ENCODE measurements at places on chromosomes 16 and 17.

DNA sequence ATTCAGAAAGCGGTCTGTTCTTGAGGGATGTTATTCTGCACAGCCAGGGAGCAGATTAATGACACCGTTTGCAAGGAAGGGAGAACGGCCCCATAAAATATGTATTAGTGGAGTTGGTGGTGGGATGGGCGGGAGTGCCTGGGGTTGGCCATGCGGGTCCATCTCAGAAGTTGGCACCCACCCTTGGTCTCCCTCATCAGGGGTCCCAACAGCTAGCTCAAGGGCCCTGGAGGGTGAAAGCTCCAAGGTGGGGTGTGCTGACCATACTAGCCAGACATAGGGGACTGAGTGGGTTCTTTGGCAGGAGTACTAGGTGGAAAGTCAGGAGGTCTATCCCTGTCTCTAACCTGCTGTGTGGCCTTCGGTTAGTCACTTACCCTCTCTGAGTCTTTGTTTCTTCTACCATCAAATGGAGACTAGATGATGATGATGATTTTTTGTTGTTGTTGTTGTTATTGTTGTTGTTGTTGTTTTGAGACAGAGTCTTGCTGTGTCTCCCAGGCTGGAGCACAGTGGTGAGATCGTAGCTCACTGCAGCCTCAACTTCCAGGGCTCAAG is 83.2 kb upstream of the BRD7 start:
- DNase-seq = no peak

- DNase-seq = no peak
These were observed 24.8 kb upstream of the MYO18A start for GRCh38 chr17:29205047-29205446.

DNA sequence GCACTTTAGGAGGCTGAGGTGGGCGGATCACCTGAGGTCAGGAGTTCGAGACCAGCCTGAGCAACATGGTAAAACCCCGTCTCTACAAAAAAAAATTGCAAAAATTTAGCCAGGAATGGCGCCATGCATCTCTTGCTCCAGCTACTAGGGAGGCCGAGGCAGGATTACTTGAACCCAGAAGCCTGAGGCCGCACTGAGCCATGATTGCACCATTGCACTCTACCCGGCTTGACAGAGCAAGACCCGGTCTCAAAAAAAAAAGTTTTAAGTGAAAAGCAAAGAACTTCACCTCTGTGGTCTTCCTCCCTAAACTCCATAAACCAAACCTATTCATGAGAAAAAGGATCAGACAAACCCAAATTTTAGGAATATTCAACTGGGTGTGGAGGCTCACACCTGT is 7.0 kb downstream of the CD2BP2 start:
- no peak for DNase-seq

DNA sequence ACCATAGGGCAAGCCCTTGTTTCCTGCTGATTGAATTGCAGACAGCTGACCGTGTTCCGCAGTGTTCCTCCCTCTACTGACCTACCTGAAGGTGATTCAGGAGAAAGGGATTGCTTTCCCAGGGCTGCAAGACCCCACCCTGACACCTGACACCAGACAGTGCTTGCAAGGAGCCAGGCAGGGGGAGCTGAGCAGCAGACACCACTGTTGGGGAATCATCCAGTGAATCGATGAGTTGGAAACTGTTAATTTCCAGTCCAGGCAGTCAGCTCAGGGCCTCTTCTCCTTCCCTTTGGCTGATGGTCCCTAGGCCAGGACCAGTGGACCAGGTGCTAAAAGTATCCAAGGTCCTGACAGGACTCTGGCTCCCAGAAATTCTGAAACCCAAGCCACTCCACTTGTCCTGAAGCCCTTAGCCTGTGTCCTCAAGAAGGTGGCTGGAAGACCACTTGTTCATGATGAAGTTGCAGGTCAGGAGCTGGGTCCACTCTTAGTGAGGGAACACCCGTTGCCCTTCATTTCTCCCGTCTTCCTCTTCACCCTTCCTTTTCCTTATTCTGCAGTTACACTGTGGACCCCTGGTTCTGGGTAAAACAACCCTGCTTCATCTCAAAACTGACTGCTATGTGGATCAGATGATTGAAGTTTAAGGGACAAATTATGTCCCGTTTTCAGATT is 9.5 kb upstream of the UNK start:
- no peak for DNase-seq

GRCh38 chr17:35170968-35171771 is 23.0 kb downstream of the SLC35G3 start:
- DNase-seq = peak; percentile 27

- no peak for DNase-seq
These were observed 1.1 kb upstream of the GNAO1 start for GRCh38 chr16:56190048-56190676.

DNA sequence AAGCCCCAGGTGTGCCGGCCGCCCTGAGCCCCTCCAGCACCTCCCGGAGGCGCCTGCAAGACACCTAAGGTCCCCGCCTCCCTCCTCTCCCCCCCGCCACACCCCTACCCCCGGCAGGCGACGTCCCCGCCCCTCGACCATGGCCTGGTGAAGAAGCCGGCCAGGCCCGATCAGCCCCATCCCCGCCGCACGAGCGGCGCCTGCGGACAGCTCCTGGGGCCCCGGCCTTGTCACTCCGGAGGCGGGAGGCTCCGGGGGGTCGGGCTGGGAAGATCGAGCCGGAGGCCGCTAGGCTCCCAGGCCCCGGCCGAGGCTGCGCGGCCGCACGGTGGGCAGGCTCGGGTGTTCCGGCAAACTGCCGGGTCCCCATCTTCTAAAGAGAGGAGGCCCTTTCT is 405 bp upstream of the ACE start:
- no peak for DNase-seq

GRCh38 chr17:7732981-7733539 is 15.5 kb downstream of the DNAH2 start:
- DNase-seq = no peak

GRCh38 chr17:28665994-28666393 is 4.0 kb downstream of the SUPT6H start:
- DNase-seq = no peak

DNA sequence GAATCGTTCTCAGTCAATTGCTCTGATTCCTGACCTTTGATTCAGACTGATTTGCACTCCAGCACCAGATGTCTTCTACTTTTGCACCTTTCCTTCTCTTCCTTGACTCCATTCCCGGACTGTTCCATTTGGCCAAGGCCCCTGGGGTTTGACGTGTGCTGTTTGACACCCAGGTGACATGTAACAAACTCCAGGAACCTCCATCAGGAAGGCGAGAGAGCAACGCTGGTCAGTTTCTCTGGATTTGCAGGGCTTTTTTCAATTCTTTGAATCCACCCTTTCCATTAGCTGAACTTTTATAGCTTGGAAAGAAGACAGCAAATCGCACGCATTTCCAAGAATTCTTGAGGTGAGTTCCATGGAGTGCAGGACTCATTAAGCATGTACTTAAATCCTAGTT is 98.4 kb upstream of the FOXF1 start:
- no peak for DNase-seq

DNA sequence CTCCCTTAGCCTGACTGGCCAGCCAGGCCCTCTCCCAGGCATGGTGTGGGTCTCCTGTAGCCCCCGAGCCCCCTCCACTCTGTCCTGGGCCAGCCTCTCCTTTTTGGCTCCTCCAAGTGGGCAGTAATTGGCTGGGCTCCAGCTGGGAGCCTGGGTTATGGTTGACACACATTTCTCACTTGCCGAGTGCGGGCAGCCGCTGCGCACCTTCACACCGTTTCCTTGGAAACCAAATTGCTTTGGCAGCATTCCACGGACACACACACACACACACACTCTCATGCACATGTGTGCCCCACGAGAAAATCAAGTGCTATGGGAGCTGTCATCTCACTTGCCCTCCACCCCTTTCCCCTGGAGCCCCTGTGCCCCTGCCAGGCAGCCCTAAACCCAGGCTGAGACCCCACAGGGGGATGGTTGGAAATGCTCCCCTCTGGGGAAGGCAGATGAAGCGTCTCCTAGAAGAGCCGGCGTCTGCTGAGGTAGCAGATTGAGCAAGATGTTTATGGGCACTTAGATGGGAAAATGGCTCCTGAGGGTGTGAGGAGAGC is 402.7 kb upstream of the TNRC6C start:
- no peak for DNase-seq

GRCh38 chr17:68195667-68196393 is 52.0 kb upstream of the AMZ2 start:
- DNase-seq = no peak

DNA sequence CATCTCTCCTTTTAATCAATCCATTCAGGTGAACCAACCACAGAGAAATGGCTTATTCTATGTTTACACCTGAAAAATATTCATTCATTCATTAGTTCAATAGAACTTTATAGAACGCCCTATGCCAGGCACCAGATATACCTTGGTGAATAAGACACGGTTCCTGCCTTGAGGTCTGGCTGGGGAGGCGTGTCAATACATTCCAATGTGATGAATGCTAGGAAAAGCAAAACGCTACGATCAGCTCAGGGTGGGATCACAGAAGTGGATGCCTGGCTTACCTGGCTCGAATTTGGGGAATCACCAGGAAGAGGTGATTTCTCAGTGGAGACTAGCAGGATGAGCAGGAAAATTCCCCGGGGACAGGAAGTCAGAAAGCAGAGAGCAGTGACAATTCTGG is 17.5 kb upstream of the WFIKKN2 start:
- DNase-seq = no peak

DNA sequence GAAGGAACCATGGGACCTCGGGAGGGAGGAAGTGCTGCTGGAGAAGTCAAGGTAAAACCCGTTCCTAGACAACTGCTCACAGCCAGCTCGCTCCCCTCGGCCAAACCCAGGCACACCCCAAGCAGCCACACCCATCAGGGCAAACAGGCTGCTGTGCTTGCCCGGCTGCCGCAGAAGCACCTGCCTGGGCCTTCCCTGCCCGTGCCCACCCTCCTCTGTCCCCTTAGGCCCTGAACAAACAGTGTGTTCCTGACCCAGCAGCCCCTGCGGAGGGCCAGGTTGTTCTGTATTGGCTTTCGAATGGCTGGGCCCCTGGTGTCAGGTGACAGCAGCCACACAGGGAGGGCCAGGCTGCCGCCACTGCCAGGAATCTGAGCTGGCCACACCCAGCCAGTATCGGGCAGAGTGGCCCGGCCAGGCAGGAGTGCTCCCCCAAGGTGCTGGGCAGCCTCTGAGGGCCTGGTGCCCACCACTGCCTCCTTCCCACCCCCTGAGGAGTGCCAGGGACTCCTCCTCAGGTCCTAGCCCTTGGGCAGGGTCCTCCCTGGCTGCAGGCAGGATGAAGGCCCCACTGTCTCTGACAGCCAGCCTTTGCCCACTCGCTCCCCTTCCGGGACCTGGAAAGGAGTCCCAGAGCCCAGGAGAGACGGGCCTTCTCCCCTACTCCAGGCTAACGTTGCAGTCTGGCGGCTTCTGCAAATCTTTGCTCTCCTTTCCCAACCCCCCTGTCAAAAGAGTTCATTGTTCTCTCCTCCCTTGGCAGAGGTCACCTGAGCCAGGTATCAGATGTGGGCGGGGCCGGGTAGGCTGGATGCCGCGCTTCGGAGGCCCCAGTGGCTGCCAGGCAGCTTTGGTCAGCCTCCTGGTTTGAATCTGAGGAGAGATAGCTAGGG is 24.0 kb downstream of the LLGL2 start:
- no peak for DNase-seq

DNA sequence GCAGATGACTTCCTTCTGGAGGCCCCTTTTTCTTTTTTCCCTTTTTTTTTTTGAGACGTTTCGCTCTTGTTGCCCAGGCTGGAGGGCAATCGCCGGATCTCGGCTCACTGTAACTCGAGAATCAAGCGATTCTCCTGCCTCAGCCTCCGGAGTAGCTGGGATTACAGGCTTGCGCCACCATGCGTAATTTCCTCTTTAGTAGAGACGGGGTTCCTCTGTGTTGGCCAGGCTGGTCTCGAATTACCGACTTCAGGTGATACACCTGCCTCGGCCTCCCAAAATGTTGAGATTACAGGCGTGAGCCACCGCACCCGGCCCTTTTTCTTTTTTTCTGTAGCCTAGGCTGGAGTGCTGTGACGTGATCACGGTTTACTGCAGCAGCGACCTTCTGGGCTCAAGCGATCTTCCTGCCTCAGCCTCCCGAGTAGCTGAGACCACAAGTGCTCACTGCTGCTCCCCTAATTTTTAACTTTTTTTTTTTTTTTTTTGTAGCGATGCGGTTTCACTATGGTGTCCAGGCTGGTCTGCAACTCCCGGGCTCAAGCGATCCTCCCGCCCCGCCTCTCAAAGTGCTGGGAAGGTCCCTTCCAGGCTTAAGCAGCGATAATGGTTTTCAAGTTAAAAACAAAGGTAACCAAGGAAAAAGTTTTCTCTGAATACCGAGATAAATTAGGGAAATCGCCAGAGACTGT is 956 bp upstream of the IST1 start:
- peak; percentile 77 for DNase-seq

GRCh38 chr17:39461926-39462569 is 762 bp downstream of the CDK12 start:
- peak; percentile 31 for DNase-seq

- peak; percentile 84 for DNase-seq
These were observed 802 bp downstream of the SETD6 start for GRCh38 chr16:58515871-58516767.

GRCh38 chr17:9240659-9241370 is 219.5 kb downstream of the NTN1 start:
- no peak for DNase-seq

DNA sequence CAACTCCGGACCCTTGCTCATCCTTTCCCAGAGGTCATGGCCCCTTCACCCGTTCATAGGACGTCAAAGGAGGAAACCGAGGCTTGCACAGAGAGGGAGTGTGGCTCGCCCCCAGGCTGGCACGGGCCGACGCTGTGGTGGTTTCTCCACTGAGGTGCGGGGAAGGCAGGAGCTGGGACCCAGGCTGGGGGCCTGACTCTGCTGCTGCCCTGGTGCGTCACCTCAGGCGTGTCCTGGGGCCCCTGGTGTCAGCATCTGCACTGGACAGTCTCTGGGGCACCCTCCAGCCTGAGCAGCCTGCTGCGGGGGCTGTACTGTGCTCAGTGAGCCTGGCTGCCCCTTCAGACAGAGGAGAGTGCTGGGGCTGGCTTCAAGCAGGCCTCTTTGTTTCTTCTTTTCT is 7.4 kb downstream of the MAP2K3 start:
- DNase-seq = no peak

- DNase-seq = no peak
These were observed 23.6 kb upstream of the PLLP start for GRCh38 chr16:57308041-57308440.

DNA sequence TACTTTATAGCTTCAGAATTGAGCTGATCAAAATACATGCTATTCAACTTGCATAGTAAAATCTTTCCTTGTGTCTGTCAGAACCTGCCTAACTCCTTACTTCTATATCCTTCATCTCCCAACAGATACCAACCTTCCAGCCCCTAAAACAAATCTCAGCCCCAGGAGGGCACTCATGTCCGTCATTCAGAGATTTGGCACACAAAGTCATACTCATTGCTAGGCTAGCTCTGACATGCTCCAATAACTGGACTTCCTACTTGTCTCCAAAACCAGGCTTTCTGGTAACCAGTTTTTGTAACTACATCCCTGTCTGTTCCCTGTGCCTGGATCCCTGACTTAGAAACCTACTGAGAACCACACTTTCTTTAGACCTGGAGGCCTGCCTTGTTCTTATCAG is 37.5 kb upstream of the DHX40 start:
- no peak for DNase-seq

GRCh38 chr17:507441-507840 is 154.8 kb upstream of the RPH3AL start:
- DNase-seq = no peak
